Stimulated activated CD4-positive, alpha-beta T cell treated with anti-CD3 and anti-CD28 coated beads, Interleukin-15, amount 100 ng/mL, for 1 hour (primary cell): ENCODE measurements at places on chromosomes 1 and 21.

DNA sequence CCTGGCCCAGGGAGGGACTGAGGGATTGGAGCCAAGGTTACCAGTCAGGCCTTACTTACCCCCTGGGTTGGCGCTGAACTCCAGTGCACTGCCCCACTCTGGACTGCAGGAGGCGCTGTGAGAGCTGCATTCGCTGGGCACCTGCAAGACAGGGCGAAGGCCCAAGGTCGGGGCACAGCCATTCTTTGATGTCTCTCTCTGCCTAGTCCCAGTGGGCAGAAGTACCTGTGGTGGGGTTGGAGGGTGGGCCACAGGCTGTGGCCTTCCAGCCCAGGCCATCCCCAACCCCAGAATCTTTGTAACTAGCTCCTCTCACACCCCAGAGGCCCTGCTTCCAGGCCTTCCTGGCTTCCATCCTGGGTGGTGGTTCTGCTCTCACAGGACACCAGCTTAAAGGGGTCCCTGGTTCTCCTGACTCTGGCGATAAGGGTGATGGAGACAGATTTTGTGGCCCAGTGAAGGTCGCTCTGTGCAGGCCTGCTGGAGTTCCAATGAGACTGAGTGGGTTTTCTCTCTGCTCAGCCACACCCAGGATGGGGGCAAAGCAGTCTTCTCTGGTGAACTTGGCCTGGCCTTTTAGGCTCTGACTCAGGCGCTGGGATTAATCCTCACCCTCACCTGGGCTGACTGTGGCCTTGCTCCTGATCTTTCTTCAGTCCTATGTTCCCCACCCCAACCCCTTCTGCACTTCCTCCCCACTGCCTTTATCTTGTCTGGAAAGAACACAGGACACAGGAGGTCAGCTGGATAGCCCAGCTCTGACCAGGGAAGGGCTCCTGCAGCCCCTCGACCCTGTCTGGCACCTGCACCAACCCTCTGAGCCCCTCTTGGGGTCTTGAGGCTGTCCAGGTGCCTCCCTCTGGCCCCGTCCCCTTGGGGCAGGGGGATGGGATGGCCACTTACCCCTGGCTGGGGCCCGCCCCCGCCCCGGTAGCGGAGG lies 954 bp downstream of the MYOG start:
- DNase-seq, result no peak

- no peak for DNase-seq
Measured at GRCh38 chr1:211543025-211543424, 35.9 kb downstream of the SLC30A1 start.

DNA sequence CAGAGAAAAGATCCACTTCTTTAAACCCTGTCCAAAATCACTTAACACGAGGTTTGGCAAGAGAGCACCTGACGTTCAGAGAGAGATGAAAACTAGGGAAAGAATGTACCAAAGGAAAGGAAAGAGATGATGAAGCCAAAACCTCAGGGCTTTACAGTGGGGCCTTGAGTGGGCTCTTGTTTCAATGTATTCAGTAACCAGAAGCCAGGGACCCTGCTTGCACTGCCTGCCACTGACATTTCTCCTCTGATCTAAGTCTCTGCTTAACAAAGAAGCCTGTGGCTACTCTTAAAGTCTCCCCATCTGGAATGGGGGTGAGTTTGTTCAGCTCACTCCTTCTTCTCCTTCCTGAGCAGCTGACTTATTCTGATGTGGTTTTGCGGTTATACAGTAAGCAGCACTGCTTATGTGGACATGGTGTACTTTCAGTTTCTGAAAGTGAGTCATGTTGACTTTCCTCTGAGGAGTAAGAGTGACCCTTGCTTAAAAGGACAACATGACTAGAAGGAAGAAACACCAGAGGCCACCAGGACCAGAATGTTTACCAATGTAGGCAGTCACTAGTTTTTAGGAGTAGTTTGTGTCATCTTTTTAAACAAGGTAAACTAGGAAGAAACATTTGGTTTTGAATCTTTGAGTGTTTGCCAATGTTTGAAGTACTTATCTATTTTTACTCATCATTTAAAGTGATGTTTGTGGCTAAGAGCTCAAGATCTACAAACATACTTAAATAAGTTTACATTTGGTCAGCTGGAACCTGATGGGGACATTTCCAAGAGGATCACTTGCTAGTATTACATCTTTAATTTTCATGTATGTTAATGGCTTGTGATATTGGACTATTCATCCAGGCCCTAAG lies 87.4 kb downstream of the FASLG start:
- peak; percentile 8 for DNase-seq

GRCh38 chr1:172359491-172359999 lies 60.9 kb upstream of the C1orf105 start:
- no peak for DNase-seq

DNA sequence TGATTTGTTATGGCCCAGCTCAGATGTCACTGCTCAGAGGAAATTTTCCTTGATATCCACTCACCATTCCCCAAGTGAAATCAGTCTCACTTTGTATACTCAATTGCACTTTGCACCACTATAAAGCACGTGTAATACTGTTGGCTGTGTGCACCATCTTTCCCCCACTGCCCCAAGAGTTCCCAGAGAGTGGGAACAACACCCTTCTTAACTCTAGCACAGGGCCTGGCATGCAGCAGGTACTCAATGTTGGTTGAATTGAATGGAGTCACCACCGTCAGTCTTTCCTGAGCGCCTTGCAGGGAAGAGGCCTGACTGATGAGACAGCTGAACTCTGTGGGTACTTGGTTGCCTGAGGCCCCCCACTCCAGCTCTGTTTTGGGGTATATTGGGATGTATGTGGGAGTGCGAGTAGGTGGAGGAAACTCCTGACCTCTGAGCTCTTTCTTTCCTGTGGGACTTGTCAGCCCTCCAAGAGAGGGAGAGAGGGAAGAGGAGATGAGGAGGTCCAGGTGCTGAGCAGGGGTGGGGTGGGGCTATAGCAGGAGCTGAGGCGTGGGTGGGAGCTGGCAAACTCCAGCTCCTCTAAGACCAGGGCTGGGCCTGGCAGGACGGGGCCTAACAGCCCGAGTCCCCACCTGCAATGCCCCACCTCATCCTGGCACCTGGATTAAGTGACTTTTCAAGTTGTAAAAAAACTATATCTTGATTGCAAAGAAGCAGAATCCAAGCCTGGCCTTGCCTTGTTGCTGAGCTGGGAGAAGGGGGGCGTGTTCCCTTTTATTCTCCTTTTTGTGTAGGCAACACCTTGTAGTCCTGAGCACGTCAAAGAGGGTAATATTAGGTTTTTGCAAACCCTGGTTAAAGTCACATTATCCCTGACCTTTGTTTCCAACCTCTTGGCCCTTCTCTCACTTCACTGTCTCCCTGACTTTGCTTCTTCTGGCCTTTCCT lies 19.4 kb upstream of the WASF2 start:
- no peak for DNase-seq

- DNase-seq, result no peak
Measured at GRCh38 chr1:198281911-198282310, 125.1 kb downstream of the NEK7 start.

- no peak for DNase-seq
Measured at GRCh38 chr1:99171184-99171813, 93.0 kb upstream of the PLPPR4 start.

- DNase-seq, result no peak
Measured at GRCh38 chr1:55700359-55701130, 485.4 kb upstream of the USP24 start.

GRCh38 chr1:62327360-62328055 lies 8.3 kb upstream of the KANK4 start:
- DNase-seq, result no peak

DNA sequence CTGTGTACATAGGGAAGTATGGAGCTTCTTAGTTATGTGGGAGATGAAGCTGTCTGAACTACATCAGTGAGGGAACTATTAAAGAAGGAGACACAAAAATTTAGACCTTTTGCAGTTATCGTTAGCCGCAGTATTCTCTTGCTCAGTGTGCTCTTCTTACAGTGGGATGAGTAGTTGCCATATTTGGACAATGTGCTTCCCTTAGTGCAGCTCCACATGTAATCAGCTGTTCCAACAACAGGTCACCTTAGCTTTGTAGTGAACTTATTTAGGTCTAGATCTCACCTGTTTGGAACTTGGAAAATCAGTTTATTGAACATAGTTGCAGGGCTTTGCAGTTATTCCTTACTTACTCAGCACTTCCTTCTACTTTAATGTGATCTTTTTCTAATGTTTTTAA lies 18.1 kb downstream of the GPR52 start:
- DNase-seq, result no peak

- no peak for DNase-seq
Measured at GRCh38 chr21:36918291-36918690, 48.2 kb downstream of the HLCS start.

DNA sequence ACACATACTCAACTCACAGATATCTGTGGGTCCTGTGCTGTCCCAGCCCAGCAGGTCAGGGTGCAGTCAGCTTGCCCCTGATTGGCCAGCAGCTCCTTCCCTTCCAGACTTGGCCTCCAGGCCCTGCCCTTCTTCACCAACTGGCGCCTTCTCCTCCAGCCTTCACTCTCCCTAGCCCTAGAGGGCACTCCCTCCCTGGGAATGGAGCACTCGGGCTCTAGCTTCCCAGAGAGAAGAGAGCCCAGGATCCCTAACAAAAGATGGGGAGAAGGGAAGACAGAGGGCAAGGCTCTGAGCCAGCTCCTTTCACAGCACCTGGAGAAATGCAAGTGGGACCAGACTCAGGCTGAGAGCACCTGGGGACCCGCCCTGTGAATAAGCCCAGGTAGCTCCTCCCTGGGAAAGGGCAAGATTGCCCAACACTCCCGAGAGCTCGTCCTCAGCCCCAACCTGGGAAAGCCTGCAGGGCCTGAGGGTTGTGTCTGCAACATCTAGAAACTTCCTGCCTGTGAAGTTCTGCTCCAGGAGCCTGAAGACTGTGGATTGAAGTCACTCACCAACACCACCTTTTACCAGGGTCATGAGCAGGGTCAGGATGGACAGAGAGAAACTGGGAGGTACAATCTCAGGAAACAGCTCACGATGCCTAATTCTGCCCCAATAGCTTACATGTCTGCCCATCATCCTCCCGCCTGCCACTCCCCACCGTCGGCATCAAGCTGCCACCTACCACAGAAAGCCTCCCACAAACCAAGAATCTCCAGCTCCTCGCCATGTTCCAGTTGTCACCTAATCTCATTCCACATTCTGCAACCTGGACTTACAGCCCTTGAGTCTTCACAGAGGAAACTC lies at the start of gene PGLYRP4:
PGLYRP4 (minus strand) TSS at position 331 of the 852 bp plus-strand sequence. CDS start 909 bp downstream, outside the sequence.
- DNase-seq, result no peak

DNA sequence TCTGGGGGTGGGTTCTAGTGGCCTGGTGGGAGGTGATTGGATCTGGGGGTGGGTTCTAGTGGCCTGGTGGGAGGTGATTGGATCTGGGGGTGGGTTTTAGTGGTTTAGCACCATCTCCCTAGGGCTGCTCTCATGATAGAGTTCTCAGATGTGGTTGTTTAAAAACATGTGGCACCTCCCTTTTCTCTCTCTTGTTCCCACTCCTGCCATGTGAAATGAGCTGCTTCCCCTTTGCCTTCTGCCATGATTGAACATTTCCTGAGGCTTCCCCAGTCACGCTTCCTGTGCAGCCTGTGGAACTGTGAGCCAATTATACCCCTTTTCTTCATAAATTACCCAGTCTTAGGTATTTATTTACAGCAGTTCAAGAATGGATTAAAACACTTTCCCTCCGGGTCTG lies 327.3 kb upstream of the AJAP1 start:
- DNase-seq, result no peak

DNA sequence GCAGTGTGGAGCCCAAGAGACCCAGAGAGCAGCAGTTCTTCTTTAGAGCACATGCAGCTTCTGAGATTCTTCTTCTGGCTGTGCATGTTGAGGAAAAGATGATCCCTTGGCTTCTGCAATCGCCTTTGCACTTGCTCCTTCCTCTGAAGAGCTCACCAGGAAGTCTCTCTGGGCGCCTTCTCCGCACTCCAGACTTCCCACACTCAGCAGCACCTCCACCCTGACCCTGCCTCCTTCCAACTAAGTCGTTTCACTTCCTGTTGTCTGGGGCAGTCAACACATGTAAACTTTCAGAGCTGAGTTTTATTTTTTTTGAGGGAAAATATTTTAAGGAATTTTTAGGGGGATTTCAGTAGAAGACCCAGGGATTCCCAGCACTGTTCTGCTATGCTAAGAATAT lies 73.4 kb upstream of the F3 start:
- DNase-seq, result no peak

GRCh38 chr1:55815745-55816455 lies 600.7 kb upstream of the USP24 start:
- no peak for DNase-seq

DNA sequence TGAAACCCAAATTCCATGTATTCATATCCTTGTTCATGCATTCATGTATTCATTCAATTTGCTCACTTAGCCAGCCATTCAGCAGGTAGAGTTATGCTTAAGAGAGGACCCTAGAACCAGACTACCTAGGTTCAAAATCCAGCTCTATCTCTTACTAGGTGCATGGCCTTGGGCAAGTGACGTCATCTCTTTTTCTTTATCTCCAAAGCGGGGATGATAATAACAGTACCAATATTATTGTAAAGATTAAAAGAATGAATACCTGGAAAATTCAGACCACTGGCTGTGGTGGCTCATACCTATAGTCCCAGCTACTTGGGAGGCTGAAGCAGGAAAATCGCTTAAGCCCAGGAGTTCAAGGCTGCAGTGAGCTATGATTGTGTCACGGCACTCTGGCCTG lies 33.9 kb upstream of the CLIC4 start:
- no peak for DNase-seq

DNA sequence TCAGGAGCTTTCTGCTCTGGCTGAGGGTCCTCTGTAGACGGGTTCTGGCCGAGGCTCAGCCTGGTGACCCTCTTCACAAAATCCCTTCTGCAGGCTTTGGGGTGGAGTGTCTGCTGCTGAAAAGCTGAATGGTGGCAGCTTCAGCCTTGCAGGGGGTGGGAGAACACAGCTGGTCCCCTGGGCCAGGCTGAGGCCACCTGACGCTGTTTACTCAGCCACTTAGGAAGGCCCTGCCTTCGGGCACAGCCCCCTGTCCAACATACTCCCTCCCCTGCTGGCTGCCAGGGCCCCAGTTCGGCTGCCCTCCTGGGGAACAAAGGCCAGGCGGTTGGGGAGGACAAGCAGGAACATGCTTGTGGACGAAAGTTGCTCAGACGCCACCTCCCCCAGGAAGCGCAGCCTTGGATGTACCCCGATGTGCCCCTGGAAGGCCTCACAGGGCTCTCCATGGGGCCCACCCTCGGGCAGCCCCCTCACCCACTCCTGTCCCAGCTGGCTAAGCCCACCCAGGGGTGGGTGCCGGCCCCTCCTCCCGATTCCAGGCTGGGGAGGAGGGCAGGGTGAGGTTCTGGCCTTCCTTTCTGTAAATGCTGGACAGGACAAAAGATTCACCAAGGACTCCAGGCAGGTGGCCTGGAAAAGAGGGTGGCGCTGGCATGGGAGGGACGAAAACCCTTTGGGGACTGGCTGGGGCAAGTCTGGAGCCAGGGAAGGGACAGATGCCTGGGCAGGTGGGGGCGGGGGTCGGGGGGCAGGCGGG lies at the start of gene ANKRD65:
ANKRD65 (minus strand) TSS at position 130 of the 760 bp plus-strand sequence. CDS start 271 bp downstream, outside the sequence.
- no peak for DNase-seq

DNA sequence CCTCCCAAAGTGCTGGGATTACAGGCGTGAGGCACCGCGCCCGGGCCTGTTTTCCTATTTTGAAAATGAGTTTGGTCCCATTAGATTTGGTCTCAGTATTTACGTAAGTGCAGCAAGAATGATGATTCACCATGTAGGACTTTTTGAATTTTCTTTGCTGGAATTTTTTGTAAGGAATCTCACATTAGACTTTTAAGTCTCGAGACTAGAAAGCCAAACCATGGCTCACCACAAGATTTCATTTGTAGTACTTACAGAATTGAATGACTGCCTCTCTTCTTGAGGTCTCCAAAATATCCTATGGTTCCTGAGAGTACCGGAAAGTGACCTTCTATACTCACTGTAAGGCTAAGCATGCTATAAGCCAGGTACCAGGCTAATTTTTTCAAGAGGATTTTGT lies 325 bp downstream of the OR14A2 start:
- no peak for DNase-seq
